Articular chondrocyte of knee joint (primary cell): ENCODE measurements at places on chromosomes 6 and 20. TPM values are rescaled to one million over a fixed set of nuclear protein-coding genes. Genes with fewer than 3 reads are reported as not detected.

PCK1 gene
- under 0.01 TPM in 1 of 2 replicates, not detected in the other for total RNA-seq

NUS1 gene
- total RNA-seq, result 29.2 and 34.6 TPM in 2 replicates

F13A1 gene
- total RNA-seq, result 0.13 and 0.54 TPM in 2 replicates

SLC13A3 gene
- 1.5 and 1.6 TPM in 2 replicates for total RNA-seq

LINC00237 gene
- total RNA-seq, result not detected in 2 replicates

TRDN gene
- under 0.01 TPM in 1 of 2 replicates, not detected in the other for total RNA-seq

PPP1R16B gene
- 0.22 TPM in 1 of 2 replicates, not detected in the other for total RNA-seq

ZNF831 gene
- not detected in 2 replicates for total RNA-seq

CGA gene
- total RNA-seq, result not detected in 2 replicates

CTNNBL1 gene
- total RNA-seq, result 21.6 and 24.0 TPM in 2 replicates

MDFI gene
- total RNA-seq, result 4.0 and 7.8 TPM in 2 replicates

JPH2 gene
- 0.22 and 0.52 TPM in 2 replicates for total RNA-seq

ENPP5 gene
- total RNA-seq, result 0.13 and 0.65 TPM in 2 replicates

C20orf202 gene
- not detected in 2 replicates for total RNA-seq

BPIFB1 gene
- total RNA-seq, result not detected in 2 replicates

PRR18 gene
- total RNA-seq, result 0.13 TPM in 1 of 2 replicates, not detected in the other

XRN2 gene
- total RNA-seq, result 103 and 124 TPM in 2 replicates

PAX1 gene
- total RNA-seq, result not detected in 2 replicates

CCDC170 gene
- total RNA-seq, result 2.7 and 2.8 TPM in 2 replicates

INSM1 gene
- total RNA-seq, result not detected in 2 replicates

SPTLC3 gene
- 36.5 and 48.1 TPM in 2 replicates for total RNA-seq

FERMT1 gene
- total RNA-seq, result 3.9 and 5.1 TPM in 2 replicates

NR2E1 gene
- total RNA-seq, result not detected in 2 replicates

EYS gene
- under 0.01 TPM in 2 replicates for total RNA-seq

MAP3K7 gene
- 44.2 and 45.7 TPM in 2 replicates for total RNA-seq

CNR1 gene
- total RNA-seq, result under 0.01 and 0.11 TPM in 2 replicates

FAM209B gene
- total RNA-seq, result 0.22 and 0.52 TPM in 2 replicates

ANGPT4 gene
- under 0.01 TPM in 1 of 2 replicates, not detected in the other for total RNA-seq

KCNK16 gene
- not detected in 2 replicates for total RNA-seq

C6orf15 gene
- total RNA-seq, result not detected in 2 replicates

PHACTR3 gene
- not detected in 2 replicates for total RNA-seq

OR2B3 gene
- not detected in 2 replicates for total RNA-seq

DNMT3B gene
- total RNA-seq, result 1.8 and 2.0 TPM in 2 replicates

TOX2 gene
- total RNA-seq, result not detected in 2 replicates

PTPN1 gene
- 24.3 and 24.6 TPM in 2 replicates for total RNA-seq

MYL9 gene
- 75.1 and 78.5 TPM in 2 replicates for total RNA-seq

GTF3C6 gene
- total RNA-seq, result 54.5 and 59.5 TPM in 2 replicates

PTCRA gene
- total RNA-seq, result not detected in 2 replicates

MICB gene
- total RNA-seq, result 6.5 and 8.6 TPM in 2 replicates

ECT2L gene
- total RNA-seq, result under 0.01 and 0.11 TPM in 2 replicates

LAMA2 gene
- total RNA-seq, result 30.3 and 33.5 TPM in 2 replicates

ETV7 gene
- total RNA-seq, result 3.8 and 6.7 TPM in 2 replicates

HLA-DQB1 gene
- 0.32 TPM in 1 of 2 replicates, not detected in the other for total RNA-seq

RAMACL gene
- total RNA-seq, result 7.5 and 7.7 TPM in 2 replicates

TRIM31 gene
- total RNA-seq, result not detected in 2 replicates

LPA gene
- total RNA-seq, result not detected in 2 replicates

SLC17A3 gene
- not detected in 2 replicates for total RNA-seq

VGLL2 gene
- total RNA-seq, result not detected in 2 replicates

LY6G6F gene
- not detected in 2 replicates for total RNA-seq
